ENCODE measurements at places on chromosomes 3 and 15.

- no peak for DNase-seq
Measured at GRCh38 chr3:9246189-9246588, 3.3 kb downstream of the SRGAP3 start.

DNA sequence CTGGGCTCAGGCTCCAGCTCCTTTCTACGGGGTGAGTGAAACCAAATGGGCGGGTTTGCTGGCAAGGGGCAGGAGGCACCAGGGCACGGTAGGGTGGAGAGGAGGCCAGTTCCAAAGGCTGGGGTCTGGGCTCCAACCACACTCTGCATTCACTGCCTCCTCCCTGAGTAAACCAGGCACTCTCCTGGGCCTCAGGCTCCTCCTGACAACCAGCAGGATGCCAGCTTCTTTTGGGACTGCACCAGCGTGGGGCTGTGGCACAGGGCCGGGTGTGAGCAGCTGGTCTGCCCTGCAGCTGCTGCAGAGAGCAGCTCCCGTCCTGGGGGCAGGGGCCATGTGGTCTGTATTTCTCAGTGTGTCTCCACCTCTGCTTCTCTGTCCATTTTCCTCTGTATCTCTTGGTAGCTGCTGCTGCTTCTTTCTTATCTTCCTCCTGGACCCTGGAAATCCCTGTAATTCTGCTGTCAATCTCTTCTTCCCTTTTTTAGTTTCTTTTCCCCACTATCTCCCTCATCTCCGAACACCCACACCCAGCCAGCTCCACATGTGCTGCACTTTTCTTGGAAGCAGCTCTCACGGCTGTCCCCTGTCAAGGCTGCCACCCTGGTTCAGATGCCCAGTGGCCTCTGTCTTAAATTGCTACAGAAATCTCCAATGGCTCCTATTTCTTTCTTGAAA is 54.9 kb upstream of the TBC1D21 start:
- DNase-seq: no peak

DNA sequence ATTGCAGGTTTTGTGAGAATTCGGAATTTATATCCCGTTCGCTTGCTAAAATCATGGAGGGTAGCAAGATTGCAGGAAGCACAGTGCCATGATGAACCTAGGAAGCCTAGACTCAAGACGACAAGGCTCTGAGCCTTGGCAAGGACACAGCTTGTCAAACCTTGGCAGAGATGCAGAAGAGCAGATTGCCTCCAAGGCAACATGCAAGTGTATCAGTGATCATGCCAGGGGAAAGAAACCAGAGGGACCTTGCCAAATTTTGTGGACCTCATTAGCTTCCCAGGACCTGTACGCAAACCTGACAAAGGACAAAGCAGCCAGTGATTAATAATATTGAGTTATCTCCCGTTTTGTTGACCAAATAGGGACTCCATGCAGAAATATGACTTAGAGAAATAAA is 159.7 kb downstream of the GOLIM4 start:
- DNase-seq: no peak

DNA sequence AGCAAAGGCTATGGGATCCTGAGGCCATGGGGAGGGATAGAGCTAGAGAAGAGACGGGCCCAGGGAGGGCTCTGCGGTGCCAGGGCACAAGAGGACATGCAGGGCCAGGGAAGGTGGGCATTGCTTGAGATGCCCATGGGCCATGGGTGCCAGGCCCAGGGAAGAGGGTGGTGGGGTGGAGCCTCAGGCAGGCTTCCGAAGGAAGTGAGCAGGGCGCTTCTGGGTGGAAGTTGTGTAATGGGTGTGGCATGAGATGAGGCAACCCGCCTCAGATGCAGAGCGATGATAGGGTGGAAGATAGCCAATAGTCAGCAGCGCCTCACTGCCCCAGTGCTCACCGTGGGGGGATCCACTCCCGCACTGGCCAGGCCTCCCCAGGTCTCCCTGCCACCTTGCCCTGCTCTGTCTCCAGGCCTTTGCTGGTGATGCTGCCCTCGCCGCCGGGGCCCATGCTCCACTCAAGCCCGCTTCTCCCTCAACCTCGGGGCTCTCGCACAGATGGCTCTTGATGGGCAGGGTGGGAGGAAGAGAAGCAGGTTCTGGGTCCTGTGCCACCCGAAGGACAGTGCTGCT is 51.4 kb downstream of the DNAJB8 start:
- DNase-seq: no peak

- no peak for DNase-seq
Measured at GRCh38 chr15:28960979-28961378, 75.2 kb downstream of the APBA2 start.

DNA sequence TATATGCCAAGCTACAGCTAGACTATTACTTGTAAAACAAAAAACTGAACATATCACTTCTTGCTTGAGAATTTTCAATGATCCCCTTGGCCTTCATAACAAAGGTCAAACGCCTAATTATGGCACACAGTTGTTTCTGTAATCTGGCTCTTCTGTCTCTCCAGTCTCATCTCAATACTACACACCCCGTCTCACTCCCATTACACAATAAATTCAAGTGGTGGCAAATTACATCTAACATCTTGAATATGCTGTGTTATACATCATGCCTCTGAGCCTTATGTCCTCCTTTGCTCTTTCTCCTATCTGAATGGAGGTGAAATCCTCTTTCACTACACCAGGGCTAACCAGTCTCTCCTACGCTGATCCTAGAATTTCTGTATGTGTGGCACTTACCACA is 140.4 kb downstream of the TBL1XR1 start:
- DNase-seq: no peak

DNA sequence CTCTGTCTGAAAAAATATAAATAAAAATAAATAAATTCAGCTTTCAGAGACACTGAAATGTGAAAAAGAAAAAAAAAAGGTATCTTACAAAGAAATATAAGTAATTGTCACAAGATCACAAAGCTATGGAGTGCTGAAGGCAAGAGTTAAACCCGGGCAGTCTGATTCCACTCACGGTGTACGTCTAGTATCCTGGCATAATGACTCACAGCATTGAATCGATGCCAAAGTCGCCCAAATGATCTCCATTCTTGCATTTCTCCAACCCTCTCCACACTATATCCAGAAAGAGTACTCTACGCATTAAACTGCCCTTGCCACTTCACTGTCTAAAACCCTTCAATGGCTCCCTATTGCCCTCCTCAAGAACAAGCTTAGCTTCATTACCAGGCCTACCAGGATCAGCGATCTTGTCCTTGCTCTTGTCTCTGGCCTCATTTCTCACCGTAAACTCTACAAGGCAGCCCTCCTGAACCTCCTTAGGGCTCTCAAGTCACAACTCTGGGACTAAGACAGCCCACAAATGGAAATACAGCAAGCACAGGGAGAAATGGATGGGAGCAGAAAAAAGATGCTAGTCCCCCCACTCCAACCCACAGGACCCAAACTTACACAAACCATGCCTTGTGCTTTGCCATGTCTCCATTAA is 7.7 kb downstream of the SUCLG2 start:
- no peak for DNase-seq

DNA sequence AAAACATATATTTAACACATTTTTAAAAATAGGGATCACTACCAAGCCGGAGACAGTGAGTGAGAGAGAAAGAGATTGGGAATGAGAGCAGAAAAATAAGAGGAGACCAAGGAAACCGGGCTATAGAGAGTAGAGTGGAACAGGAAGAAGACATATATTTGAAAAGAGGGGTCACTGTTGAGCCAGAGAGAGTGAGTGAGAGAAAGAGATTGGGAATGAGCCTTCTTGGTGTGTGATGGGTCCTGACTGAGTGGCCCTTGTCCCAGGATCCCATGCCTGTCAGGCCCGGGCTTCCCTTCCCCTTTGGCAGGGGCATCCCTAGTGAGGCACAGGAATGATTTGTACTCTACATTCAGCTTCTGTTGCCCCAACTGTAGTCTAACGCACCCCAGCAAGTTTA is 646.6 kb downstream of the NTRK3 start:
- DNase-seq: no peak

DNA sequence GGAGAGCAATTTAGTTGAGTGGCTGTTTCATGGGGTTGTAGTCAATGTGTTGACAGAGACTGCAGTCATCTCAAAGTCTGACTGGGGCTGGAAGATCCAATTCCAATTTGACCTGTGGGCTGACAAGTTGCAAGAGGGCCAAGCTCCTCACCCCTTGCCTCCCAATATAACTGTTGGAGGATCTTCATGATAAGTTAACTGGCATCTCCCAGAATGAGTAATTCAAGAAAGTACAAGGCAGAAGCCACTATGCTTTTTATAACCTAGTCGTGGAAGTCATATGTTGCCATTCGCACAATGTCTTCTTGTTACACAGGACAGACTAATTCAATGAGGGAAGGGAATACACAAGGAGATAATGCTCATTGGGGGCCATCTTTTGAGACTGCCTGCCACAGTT is 29.1 kb downstream of the GPR15 start:
- DNase-seq: no peak

DNA sequence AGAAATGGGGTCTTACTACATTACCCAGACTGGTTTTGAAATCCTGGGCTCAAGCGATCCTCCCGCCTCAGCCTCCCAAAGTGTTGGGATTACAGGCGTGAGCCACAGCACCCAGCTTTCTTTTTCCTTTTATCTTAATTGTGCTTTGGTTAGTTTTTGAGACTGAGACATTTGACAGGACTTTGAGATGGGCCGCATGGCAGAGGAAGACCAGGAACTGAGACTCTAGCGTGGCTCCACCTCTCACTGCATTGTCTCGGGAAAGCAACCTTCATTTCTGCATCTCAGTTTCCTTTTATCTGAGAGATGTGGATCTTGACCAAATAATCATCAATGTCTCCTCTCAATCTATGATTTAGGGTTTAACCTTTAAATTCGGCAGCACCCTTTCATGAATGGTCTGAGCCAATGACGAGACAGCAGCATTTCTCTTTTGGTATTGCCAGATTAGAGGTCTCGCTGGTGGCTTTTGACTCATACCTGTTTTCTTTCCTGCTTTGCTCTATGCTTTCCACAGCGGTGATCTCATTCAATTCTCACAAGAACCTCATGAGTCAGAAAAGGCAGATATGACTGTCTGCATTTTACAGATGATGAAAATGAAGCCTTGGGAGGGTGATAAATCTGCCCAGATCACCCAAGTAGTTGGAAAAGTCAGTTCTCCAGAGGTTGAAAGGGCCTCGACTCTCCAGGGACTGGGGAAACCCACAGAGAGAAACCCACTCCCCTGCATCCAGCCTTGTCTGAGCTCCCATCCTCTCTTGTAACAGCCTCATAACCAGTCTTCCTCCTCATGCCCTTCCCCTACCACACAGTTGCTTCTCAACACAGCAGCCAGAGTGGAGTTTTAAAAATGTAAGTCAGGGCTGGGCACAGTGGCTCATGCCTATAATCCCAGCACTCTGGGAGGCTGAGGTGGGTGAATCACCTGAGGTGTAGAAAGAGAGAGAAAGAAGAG is 84.8 kb upstream of the FOXB1 start:
- peak; percentile 11 for DNase-seq

- DNase-seq: no peak
Measured at GRCh38 chr3:82796765-82797164, 1035.3 kb upstream of the GBE1 start.

DNA sequence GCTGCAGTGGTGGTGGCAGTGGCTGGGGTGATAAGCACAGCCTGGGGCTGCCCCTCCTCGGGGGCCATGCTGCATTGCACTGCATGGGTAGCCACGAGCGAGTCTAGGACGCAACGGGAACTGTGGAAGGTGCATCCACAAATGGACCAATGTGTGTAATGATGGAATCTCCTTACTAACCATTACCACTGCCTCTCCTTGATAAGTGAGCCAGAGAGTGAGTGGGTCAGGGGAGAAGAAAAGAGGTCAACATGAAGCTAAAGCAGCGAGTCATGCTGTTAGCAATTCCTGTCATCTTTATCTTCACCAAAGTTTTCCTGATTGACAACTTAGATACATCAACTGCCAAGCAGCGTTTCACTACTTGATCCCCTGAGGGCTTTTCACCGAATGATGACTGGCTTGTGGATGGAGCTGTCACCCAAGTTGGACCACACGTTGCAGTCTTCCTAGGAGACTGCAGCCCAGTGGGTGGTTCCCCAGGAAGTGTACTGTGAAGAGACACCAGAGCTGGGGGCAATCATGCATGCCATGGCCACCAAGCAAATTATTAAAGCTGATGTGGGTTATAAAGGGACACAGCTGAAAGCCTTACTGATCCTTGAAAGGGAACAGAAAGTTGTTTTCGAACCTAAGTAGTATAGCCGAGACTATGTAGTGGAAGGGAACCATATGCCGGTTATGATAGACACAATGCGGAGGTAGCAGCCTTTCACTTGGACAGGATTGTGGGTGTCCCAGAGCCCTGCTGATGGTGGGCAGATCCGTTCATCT is 20.6 kb downstream of the SAMD7 start:
- DNase-seq: no peak

DNA sequence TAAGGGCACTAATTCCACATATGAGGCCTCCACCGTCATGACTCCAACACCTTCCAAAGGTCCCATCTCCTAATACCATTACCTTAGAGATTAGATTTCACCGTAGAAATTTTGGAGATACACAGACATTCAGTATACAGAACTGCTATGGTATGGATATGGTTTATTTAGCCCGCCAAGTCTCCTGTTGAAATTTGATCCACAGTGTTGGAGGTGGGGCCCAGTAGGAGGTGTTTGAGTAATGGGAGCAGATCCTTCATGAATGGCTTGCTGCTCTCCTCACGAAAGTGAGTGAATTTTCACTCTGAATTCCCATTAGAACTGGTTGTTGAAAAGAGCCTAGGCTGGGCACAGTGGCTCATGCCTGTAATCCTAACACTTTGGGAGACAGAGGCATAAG is 7.4 kb downstream of the MKRN3 start:
- no peak for DNase-seq

DNA sequence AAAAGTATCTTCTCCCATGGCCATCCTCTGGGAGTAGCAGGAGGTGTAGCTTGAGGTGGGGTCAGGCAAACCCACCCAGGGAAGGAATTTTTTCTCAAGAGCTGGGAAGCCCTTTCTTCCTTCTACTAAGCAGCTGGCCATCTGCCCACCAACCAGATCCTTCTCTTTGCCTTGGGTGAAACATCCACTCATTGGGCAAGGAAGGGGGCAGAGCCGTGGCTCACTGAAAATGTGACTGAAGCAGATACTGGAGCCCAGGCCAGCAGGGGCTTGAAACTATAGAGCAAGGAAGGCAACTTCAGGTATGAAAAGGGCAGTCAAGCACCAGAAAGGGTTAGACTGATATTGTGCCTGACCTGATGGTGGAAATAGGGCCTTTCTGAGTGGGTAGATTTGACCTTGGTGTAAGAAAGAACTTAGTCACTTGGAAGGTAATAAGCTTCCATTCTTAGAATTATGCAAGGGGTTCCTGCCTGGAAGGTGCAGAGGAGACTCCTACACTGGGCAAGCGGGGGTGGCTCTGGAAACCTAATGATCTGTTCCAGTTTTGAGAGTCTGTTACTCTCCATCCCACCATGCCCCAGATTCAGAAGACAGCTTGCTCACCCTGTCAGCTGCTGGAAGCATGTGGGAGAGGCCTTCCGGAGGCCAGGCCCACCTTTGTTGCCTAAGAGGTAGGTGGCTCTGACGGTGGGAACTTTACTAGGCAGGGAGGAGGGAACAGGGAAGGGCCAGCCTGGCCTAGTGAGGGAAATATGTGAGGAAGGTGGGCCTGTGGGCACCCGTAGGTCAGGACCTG is 22.0 kb upstream of the PLA2G4E start:
- no peak for DNase-seq
